Kidney capillary endothelial cell (primary cell): ENCODE measurements at places on chromosomes 5 and 9.

DNA sequence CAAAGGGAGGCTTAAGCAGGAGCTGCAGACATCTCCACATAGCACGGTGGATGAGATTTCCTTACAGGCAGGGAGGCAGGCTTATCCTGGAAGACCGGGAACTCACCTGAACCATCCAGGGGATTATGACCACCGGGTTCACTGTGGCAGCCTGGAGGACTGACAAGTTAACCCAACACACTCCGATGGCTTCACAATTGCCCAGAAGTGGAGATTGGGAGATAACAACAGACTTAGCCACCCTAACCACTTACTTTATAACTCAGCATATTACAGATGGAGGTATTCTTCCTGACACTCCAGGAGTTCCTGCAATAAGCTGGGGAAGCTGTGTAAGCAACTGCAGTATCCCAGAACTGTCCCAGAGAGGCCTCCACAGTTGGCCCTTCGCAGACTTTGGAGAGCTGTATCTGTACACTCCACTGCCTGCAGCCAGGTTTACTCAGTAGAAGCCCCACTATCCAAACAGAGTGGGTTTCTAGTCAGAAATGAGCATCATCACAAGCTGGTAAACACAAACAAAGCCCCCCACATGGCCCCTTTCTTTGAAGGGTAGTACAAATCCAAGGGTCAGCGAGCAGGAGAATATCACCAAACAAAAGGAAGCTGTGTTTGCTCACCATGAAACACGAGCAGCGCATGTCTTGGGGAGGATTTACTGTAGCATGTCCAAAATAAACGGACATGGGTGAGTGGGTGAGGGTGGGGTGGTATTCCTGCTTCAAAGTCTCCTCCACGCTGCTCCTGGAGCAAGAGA lies 462.2 kb downstream of the RASEF start:
- DNase-seq, result no peak

- no peak for DNase-seq
Measured at GRCh38 chr9:86563350-86563749, 209.1 kb upstream of the TUT7 start.

- no peak for DNase-seq
Measured at GRCh38 chr5:174514983-174515394, 209.4 kb upstream of the MSX2 start.

GRCh38 chr5:159207222-159207685 lies 2.1 kb downstream of the RNF145 start:
- no peak for DNase-seq

- no peak for DNase-seq
Measured at GRCh38 chr5:173793648-173794548, 94.3 kb upstream of the CPEB4 start.

DNA sequence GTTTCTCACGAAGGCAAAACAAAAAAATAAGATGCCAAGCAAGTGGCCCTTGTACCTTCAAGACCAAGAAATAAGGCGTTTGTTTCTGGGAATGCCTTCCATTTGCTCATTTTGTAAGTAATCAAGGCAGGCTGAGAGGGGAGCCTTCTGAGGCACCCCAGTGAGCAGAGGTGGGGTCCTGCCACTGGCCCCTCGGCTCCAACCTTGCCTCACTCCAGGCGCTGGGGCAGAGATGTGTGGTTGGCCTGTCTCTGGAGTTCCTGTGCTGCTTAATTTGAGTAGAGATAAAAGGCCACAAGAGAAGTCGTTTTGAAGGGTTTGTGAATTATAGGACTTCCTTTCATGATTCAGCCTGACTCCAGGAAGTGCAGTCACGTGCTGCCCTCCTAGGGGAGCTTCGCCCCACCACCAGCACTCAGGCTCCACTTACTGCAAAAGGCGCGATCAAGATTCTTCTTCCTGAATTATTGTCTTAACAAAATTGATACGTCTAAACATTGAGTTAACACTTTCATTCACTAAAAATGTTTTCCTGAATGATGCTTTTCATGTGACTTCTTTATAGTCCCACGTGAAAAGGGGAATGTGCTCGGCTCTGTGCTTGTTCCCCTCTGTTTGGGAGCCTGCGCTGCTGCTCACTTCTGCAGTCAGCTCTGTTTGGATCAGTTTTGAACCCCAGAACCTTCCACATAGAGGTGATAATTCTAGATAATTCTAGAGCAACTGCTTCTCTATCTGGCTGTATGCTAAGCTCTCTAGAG lies 13.7 kb downstream of the SYK start:
- DNase-seq, result peak; percentile 56

- DNase-seq, result no peak
Measured at GRCh38 chr5:151663617-151664293, 23.0 kb downstream of the SPARC start.

- no peak for DNase-seq
Measured at GRCh38 chr5:53785924-53786323, 225.5 kb downstream of the NDUFS4 start.

DNA sequence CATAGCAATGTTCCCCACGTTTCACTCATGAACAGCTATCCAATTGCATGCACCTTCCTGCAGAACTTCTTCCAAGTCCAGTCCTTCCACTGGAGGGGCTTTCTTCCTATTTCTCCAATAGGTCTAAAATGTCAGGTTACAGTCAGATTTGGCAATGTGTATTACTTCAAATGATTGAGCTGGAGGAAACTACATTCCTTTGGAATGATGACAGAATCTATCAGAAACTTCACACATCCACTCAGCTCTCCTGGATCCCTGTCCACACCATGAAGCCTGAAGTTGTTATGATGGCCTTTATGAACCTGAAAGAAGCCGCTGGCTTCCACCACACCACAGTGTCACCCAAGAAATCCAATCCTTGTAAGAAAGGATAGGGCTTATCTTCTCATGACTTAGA lies 32.2 kb downstream of the FBXW2 start:
- DNase-seq, result no peak

DNA sequence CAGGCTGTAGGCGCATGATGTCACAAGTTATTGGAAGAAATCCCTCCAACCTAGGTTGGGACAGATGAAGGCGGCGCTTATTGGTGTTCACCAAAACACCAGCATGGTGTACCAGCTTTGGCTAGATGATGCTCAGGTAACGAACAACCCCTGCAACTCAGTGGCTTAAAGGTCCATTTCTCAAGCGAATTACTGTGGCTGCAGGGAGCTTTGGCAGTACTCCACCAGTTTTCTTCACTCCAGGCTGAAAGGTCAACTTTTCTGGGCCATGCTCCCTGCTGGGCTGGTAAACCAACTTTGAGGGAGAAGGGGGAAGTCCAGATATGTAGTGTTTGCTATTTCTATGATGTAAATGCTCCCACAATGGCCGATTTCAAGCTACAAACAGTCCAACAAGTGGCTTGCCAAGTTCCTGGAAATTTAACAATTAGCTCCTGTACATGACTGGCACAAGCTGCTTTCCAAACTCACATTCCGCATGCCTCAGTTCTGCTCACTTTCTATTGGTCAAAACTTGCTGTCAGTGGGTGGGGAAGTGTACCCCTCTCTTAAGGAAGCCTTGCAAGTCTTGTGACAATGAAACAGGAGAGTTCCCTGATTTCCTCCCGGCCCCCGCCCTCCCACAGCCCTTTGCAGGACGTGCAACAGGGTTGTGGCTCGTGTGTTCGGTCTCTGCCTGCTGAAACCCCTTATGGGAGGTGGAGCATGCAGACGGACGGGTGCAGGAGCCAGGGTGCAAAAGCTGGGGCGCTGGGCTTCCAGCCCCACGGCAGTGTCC lies 588 bp upstream of the ZBED3 start:
- peak; percentile 16 for DNase-seq

DNA sequence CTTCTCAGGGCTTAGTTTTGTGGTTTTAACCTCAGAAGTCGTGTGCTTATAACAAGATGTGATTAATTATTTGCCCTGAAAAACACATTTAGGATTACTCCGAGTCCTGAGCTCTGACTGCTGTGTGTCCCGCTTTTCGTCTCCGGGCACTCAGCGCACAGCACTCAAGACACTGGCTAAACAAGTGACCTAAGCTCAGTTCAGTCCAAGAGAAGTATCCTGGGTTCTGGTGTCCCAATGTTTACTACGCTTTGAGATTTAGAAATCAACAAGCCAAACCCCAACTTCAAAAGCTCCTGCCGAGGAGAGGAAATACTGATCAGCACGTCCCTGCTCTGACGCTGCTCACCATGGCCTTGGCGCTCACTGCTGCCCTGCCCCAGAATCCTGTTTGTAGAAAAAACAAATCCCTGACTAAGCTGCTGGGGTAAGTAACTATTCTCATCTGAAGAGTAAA lies 53.2 kb downstream of the IPPK start:
- no peak for DNase-seq

- DNase-seq, result no peak
Measured at GRCh38 chr5:72110394-72111013, 3.2 kb downstream of the MAP1B start.

DNA sequence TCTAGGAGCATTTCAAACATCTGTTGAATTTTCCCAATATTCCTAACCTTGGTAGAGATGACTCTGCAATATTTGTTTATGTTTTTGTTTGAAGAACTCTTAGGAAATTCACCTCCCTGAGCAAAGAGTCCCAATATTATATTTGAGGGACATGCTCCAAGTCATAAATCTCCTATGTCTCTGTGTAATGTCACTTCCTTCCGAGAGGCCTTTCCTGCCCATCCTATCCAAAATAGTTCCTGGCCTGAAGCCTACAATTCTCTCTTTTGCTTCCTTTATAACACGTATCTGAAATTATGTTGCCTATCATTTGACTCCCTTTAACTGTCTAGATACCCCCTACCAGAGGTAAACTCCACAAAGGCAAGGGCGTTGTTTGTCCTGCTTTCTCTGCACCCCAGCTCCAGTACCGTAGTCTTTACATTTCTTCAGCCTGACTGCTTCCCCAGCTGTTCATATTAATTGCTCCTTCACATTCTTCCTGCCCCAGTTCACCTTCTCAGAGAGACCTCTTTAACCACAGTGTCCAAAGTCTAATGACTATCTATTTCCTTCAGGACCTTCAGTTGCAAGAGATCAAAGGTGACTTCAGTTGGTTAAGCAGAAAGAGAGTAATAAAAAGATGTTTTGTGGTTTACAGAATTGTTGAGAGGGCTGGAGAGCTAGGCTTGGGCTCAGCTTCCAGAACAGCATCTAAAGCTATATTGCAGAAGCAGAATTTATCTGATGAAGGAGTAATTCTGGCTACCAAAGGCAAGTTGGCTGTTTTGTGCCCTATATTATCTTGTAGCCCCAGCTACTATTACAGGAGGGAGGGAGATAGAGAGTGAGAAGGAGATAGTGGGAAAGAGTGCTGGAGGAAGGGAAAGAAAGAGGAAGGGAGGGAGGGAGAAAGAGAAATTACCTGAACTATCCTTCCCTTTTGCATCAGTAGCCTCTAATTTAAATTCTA lies 109.3 kb upstream of the TMEM161B start:
- peak; percentile 24 for DNase-seq

GRCh38 chr5:132258102-132259068 lies 889 bp downstream of the PDLIM4 start:
- no peak for DNase-seq

DNA sequence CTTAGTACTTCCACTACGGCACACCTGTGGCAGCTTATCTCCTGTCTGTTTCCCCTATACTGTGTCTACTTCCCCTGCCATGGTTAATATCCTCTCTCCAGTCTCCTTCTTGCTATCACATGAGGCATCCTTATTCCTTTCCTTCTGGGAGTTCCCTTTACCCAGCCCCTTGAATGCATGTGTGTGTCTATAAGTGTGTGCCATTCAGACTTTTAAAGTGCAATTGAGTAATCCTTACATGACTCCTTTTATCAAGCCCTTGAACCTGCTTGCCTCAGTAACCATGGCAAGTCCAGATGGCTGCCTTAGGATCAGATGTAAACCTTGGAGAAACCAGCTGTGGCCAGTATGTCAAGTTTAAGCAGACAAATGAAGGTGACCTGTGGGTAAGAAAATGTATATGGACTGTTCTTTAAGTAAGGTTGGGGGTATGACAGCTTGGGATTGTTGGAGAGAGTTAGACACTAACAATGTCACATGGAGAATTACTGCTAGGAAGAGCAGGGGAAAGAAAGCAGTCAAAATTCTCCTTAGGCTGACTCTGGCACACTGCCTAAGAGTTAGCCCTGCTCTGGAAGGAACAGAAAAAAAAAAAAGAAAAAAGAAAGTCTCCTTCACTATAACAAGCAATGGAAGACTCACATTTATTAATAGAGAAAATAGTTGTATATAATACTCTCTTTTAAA lies 142.1 kb downstream of the HINT1 start:
- DNase-seq, result no peak

GRCh38 chr5:893137-893506 lies 438 bp downstream of the TRIP13 start:
- DNase-seq, result no peak

DNA sequence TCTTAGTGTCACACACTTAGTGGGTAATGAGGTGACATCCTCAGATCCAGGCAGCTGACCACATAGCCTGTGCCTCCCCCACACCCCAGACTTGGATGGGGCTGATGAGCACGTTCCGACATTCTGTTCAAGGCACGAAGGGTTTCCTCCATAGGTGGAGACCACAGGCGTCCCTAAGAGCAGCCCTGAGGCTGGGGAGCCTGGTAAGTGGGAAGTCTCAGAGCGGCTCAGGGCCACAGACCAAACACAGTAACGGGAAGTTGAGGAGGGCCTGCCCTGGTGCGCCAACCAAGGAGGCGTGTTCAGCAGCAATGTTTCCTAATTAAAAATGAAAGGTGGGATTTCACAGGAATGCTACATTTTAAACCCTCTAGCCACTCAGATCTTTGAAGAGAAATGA lies 102.3 kb upstream of the PHYKPL start:
- no peak for DNase-seq

- DNase-seq, result no peak
Measured at GRCh38 chr5:68924481-68925145, 169.2 kb upstream of the SLC30A5 start.

DNA sequence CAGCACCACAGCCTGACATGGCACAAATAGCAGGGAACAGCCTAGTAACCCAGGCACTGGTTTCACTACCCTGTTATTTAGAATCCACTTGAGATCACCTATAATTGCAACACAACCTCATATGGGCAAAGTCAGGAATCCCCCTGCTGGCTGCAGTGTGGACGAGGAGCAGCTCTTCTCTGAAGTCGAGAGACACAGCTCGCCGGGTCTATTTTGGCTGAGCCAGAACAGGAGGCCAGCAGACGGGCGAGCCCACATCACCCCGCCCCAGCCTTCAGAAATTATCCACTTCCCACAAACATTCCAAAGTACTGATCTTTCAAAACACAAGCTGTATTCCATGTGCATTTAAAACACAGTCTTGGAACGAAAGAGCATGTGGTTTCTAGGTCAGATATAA lies 179.0 kb downstream of the ROR2 start:
- DNase-seq, result no peak

- DNase-seq, result no peak
Measured at GRCh38 chr9:1995084-1995483, 20.1 kb upstream of the SMARCA2 start.

GRCh38 chr9:130106860-130107233 lies 53.1 kb downstream of the GPR107 start:
- no peak for DNase-seq

- DNase-seq, result no peak
Measured at GRCh38 chr5:949815-950560, 57.3 kb downstream of the TRIP13 start.

- no peak for DNase-seq
Measured at GRCh38 chr5:11504886-11505193, 399.4 kb downstream of the CTNND2 start.
